SJSA1 (cell line): ENCODE measurements at places on chromosomes 3 and 15.

- no peak for DNase-seq
These were observed 7.2 kb downstream of the DNASE1L3 start for GRCh38 chr3:58203541-58203940.

- DNase-seq = no peak
These were observed 8.7 kb downstream of the BTD start for GRCh38 chr3:15610082-15610759.

- no peak for DNase-seq
These were observed 42.1 kb upstream of the ACVR2B start for GRCh38 chr3:38411591-38411990.

DNA sequence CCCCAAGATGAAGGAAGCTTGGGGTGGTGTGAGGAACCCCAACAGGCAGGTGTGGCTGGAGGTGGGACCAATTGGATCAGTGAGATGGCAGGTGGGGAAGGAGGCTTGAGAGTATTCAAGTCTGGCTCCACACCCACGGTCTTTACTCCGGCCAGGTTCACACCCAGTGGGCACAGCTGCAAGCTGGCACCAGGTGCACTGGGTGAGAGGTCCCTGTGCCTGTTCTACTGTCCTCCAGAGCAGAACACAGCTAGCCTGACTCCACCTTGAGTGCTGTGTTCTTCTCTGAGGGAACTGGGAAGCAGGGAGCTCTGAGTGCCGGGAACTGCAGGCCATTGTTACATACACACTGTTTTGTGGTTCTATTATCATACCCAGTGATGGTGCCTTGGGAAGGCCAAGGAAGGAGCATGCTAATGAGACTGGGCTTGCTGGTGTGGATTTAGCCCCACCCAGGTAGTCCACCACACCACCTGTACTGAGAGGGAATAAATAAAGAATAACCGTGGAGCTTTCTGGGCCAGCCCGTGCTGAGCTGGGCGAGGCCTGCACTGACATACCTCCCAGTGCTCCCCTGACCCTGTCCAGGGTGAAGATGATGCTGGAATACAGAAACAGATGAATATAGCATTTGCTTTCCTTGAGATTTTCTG, 93.4 kb downstream of the ABHD5 start:
- no peak for DNase-seq

- no peak for DNase-seq
These were observed 77.5 kb upstream of the TNFAIP8L3 start for GRCh38 chr15:51172193-51172592.

GRCh38 chr3:71684757-71685386, 40.3 kb downstream of the EIF4E3 start:
- DNase-seq = peak; percentile 75

GRCh38 chr3:188001926-188002325, 152.0 kb upstream of the LPP start:
- DNase-seq = no peak

DNA sequence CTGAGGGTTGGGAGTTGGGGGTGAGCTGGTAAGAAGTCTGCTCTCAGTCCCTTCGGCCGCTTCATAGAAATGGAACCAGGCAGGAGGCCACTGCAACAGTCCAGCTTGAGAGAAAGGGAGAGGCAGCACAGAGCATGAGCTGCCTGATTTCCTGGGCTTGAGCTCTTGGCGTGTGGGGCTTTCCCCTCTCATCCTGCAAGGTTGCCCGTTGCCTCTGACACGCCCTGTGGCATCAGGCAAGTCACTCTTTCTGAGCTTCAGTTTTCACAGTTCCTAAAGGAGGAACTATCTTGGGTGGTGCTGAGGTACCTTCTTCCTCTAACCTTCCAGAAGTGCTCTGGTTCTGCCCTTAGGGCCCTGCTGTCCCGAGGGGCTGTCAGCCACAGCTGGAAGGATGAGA, 4.9 kb downstream of the MESP2 start:
- DNase-seq = no peak

DNA sequence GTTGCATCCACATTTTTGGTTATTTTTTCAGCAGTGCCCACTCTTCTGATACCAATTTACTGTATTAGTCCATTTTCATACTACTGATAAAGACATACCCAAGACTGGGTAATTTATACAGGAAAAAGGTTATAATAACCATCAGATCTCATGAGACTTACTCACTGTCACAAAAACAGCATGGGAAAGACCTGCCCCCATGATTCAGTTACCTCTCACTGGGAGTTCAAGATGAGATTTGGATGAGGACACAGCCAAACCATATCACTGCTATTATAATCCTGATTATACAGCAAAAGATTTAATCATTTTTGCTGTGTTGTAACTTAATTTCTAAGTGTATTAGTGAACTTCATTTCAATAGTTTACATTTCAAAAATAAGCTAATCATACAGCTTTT, 6.6 kb downstream of the ZBED2 start:
- DNase-seq = no peak

DNA sequence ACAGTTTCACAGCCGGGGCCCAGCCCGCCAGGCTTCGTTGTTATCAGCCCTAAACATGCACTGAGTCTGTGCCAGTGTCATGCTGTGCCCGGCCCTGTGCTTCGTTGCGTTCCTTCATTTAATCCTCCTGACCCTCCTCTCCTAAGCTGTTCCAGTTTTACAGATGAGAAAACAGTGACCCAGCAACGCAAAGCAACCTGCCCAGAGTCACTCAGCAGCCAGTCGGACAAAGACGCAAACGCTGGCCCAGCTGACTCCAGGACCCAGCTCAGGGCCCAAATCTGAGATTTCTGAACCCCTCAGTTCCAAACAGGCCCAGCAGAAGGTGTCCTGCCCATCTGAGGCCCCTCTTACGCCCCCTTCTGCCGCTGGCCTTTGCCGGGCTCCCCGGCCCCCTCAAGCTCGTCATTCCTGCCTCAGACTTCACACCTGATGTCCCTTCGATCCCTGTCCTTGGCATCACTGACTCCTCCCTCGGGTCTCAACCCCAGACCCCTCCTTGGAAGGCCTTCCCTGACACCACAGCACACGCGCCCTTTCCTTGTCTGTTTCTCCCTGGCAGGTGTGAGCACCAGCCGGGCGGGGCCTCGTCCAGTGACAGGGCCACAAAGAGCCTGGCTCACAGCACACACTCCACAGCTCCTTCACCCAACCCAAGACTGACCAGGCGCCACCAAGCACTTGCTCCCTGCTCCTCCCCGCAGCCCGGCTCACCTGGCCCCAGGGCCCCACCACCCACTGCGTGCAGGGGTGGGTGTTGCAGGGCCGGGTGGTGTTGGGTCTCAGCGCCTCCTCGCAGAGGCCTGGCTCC, 48.1 kb downstream of the ADAMTS7 start:
- DNase-seq = no peak

DNA sequence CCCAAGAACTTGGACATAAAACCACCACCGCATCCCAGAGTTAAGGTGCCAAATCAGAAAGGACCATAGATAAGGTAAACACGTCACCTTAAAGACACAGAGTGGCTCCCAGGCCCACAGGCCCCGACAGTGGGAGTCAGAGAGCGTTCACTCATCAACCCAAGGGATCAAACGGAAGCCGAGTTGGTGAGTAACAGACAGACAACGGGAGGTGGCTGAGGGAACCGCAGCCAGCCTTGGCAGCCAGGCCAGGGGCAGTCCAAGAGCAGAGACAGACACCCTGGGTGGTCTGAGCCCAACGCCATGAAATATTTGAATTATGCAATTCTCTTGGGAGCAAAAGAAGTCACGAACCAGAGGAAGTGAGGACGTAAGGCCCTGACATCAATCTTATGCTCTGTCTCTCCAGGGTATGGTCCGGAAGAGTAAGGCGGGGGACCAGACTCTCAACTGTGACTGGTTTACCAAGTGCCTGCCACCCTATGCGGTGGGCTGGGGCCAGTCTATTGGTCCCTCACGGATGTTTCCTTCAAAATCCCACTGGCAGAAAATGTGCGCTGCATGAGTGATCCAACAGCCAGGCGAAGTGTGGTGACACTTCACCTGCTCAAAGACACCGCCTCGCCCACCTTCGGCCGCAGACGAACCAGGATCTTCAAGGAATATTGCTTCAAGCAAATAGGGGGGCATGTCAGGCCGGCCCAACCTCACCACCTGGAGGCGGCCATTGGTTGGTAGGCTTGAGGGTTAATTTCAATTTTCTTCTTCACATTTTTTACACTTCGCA, 34.3 kb downstream of the TMEM44 start:
- DNase-seq = peak; percentile 89

- DNase-seq = no peak
These were observed 40.9 kb downstream of the SAMMSON start for GRCh38 chr3:70040386-70040785.

DNA sequence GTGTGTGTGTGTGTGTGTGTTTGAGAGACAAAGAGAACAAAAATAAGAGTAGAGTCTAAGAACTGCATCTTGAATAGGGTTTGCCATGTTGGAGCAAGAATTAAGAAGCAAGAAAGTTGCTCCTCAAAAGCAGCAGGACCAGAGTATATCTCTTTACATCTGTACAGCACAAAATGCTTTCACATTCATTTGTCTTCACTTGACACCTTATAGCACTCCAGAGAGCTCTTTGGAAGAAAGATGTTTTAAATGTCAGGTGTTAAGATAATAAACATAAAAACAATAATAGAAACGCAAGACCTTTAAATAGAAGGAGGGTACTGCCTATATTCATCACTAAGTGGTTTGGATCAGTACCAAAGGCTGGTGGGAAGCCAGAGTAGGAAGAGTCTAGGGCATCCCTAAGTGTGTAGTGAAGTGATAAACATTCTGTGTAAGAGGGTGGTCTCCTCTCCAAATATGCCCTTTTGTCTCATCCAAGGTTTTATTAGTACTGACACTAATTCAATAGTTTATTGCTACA, 19.1 kb upstream of the LSAMP start:
- DNase-seq = no peak

- no peak for DNase-seq
These were observed 23.5 kb upstream of the ARPIN start for GRCh38 chr15:89936051-89936785.

DNA sequence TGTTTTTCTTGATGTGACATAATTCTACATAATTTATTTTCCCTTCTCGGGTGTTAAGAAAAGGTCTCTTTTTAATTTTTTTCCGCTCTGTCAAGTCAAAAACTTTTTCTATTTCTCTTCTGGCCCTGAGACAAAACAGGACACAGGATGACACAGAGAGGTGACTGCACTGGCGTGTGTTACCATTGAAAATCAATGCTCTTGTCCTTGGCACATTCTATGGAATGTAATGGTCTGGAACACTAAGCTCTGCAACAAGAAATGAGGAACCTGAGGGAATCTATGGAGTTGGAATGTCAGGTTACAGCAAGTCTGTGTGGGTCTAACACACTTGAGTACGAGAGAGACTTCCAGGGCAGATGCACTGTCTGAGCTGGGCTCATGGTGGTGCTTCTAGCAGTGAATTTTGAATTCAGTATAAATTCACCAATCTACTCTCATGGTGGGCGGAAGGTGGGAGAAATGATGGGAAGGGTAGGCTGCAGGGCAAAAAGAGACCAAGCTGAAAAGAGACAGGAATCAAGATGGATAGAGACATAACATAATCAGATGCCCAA, 508.3 kb downstream of the TUSC7 start:
- no peak for DNase-seq

DNA sequence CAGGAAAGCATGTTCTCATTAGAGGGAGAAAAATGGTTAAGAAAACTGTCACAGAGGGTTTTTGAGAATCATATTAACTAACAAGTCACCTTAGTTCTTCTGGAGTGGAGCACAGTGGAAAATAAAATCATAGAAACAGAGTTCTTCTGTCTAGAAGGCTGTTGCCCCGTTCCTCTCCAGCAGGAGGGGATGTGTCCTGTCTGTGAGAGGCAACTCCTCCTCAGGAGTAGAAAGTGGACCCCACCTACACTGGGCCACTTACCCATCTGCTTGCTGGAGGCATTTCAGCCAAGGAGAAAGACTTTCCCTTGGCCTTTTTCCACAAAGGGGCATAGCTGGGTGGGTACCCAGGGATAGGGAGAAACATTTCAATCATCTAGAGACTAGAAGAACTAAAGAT, 106.6 kb downstream of the SSR3 start:
- DNase-seq = peak; percentile 15

DNA sequence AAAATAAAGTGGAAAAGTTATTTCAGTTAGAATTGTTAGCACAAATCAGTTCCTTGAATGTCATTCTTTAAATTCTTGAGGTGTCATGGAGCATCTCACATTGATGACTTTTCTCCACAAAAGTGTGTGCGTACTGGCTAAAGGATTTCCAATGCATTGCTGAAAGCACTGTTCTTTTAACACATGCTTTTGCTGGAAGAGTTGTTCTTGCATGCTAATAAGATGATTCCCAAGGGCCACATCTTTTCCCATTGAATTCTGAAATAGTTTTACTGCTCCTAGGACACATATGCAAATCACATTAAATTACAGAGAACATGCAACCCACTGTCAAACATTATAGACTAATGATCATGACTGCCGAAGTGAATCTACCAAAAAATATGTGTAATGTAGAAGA, 516.3 kb upstream of the CADM2 start:
- DNase-seq = no peak

DNA sequence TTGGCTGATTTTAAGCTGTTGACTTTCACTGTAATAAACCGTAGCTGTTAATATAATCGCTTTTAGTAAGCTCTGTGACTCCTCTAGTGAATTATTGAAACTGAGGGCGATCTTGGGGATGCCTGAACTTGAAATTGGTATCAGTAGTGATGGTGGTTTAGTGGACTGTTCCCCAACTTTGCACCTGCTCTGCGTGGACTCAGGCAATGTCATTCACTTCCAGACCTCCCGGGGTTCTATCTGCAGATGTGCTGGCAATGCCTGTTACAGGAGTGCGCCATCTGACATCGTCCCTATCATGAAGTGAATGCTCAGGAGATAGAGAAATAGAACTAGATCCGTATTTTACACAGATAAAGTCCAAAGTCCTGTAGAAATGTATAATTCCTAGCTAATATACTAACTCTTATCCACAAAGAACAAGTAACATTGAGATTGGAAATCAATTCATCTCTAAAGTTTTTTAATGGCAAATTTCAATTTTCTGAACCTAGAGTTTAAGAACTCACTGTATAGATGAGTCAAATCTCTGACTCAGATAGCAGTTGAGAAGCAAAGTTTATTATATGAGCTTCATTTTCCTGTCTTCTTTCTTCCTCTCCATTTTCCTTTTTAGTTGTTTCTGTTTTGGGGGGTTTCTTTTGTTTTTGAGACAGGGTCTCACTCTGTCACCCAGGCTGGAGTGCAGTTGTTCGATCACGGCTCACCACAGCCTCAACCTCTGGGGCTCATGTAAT, 51.8 kb downstream of the HEG1 start:
- no peak for DNase-seq

GRCh38 chr15:25022233-25022632, 67.4 kb downstream of the SNRPN start:
- no peak for DNase-seq

GRCh38 chr15:37891766-37892368, 42.6 kb upstream of the TMCO5A start:
- peak; percentile 58 for DNase-seq

DNA sequence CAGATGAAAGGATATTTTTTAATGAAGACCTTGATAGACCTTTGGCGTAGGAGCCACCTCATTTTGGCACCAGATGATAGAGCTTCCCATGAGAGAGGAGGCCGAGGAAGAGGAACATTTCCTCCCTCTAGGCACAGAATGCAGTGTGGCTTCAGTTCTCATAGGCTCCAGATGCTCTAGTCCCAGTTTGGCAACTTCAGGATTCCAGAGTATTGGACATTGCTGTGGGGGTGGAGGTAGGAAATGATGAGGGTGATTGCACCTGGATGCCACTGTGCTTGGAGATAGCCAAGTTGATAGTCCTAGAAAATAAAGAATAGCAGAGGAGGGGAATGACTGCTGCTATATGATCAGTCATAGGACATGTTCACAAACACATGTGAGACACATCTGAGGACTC, 58.3 kb upstream of the KY start:
- DNase-seq = no peak

GRCh38 chr3:116154389-116154788, 290.9 kb downstream of the LSAMP start:
- no peak for DNase-seq

GRCh38 chr3:169327546-169328356, 335.8 kb downstream of the MECOM start:
- DNase-seq = no peak
